ENCODE measurements at places on chromosomes 16 and 17.

DNA sequence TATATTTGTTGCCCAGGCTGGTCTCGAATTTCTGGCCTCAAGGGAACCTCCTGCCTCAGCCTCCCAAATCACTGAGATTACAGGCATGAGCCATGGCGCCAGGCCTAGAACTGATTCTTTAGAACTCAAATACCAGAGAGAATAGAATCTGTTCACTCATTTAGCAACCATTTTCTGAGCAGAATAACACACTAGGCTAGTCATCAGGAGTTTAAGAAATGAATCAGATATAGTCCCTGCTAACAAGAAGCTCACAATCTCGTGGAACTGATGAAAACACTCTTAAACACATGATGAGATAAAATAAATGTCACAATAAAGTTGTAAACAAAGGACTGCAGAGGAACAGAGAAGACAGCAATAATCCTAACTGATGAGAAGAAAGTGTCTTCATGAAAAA is 55.8 kb upstream of the ADCY9 start:
- peak; percentile 72 for DNase-seq

DNA sequence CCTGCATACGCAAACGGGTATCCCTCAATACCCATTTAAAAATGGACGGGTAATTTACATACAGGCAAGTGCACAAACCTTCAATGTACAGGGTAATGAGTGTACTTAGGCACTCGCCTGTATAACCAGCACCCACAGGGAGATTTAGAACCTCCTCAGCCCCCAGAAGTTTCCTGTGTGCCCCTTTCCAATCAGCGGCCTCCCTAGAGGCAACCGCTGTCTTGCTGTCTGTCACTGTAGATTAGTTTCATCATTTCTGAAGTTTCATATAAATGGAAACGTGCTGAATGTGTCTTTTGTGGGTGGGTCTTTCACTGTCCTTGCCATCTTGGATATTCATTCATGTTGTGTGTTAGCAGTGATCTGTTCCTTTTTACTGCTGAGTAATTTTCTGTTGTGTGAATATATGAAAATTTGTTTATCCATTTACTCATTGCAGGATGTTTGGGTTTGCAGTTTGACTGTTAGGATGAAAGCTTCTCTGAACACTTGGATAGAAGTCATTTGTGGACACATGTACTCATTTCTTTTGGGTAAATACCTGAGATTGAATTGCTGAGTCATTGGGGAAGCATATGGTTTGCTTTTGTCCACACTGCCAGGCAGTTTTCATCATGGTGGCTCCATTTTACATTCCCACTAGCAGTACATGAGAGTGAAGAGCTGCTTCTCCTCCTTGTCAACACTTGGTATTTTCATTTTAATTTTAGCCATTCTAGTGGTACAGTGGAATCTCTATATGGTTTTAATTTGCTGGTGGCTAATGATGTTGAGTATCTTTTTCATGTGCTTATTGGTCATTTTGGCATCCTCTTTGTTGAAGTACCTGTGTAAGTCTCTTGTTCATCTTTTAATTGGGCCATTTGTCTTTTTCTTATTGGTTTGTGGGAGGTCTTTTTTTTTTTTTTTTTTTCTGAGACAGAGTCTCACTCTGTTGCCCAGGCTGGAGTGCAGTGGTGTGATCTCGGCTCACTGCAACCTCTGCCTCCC is 2.1 kb upstream of the ADCY7 start:
- DNase-seq: peak; percentile 59

DNA sequence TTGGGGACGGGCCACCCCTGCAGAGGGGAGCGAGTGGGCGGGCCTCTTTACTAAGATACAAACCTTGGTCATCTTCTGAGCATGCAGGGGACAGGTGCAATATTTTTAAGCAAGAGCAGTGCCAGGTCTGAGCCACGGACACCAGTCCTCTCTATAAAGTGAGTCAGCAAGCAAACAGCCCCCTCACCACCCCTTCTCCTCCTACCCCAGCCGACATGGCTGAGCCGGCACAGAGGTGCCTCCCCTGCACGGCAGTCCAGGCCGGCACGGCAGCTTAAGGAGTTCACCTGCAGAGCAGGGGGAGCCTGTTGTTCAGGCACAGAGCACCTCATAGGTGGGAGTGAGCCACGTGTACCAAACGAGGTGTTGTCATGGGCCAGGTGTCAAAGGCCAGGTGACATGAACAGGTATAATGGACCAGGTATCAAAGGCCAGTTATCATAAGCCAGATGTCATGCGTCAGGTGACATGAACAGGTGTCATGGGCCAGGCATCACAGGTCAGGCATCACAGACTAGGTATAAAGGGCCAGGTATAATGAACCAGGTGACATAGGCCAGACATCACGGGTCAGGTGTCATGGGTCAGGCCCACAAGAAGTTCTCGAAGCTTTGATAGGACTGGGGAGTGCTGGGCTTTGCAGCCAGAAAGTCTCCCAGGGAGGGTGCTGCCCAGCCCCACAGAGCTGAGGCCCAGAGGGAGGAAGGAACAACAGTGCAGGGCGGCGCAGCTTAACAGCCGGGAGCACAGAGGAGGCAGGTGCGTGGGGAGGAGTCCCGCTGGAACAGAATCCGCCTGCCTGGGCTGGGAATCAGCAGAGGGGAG is 42.6 kb upstream of the ZNF469 start:
- DNase-seq: no peak

DNA sequence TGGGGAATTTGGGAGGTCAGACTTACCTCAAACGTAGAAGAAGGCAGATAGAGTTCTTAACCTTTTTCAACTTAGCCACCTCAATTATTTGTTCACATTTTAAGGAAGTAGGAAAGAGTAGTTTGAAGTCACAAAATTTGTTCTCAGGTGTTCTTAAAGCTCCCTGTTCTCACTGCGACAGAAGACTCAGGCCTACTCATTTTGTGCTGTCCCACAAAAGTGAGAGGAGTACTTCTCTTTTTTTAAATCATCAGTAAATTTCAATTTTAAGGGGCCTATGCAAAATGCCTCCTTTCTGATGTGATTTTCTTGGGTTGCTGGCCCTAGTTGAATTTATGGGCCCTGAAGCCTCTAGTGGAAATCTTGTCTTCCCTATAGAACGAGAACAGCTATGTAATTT is 133.4 kb downstream of the MAP2K6 start:
- DNase-seq: no peak

DNA sequence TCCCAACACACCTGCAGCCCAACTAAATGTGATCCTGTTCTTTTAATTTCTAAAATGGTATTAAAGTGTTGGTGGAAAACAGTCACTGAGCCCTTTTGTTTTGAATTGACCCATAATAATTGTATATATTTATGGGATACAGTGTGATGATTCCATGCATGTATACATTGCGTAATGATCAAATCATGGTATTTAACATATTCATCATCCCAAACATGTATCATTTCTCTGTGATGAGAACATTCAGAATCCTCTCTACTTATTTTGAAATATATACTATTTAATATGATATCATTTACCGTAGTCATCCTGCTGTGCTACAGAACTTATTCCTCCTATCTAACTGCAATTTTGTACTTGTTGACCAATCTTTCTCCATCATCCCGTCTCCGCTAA is 14.0 kb upstream of the MYH10 start:
- DNase-seq: no peak
